ENCODE measurements at places on chromosomes 1 and 21.

GRCh38 chr1:105102371-105102770, 1352.7 kb downstream of the AMY1C start:
- DNase-seq, result no peak

- no peak for DNase-seq
Measured at GRCh38 chr1:96364576-96364975, 357.0 kb upstream of the PTBP2 start.

GRCh38 chr1:236141447-236142252, 689 bp upstream of the GPR137B start:
- no peak for DNase-seq

GRCh38 chr1:99173282-99173681, 91.0 kb upstream of the PLPPR4 start:
- no peak for DNase-seq

GRCh38 chr1:201023517-201023902, at the start of gene KIF21B:
Gene KIF21B (minus strand): TSS chr1:201023714. CDS start chr1:201023383, 331 bp downstream.
- DNase-seq, result peak; percentile 48

- no peak for DNase-seq
Measured at GRCh38 chr1:89594096-89594740, 38.7 kb upstream of the LRRC8C start.

- DNase-seq, result no peak
Measured at GRCh38 chr1:41396084-41396483, 34.9 kb downstream of the FOXO6 start.

DNA sequence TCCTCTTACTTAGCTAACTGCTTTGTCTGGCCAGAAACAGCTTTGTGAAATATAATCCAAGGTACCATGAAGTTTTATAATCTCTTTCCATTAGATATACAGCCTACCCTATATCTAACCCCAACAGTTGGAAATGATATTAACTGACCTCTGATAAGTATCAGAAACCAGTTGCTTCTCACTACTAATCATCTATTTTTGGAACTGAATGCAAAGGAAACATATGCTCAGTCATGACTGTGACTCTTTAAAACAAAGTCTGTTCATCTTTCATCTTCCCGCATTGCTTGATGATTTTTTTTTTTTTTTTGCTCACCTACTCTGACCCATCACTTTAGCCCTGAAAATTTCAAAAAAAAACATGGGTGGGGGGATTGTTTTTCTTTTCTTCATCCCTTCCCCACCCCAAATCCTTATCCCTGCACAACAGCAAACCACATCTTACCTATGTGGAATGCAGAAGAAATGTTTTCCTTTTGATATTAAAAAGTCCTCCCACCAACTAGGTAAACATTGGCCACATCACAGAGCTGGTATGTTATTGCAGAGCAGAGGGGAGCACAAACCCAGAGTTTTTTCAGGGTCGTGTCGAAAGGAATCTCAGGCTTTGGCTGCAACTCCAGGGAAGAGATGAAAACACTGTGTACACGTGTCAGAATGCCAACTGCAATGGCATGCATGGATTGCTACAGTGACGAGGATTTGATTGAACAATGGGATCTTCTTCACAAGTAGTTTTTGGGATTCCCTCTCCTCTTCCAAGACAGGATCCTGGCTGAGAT, 137.3 kb downstream of the SLC30A10 start:
- no peak for DNase-seq

DNA sequence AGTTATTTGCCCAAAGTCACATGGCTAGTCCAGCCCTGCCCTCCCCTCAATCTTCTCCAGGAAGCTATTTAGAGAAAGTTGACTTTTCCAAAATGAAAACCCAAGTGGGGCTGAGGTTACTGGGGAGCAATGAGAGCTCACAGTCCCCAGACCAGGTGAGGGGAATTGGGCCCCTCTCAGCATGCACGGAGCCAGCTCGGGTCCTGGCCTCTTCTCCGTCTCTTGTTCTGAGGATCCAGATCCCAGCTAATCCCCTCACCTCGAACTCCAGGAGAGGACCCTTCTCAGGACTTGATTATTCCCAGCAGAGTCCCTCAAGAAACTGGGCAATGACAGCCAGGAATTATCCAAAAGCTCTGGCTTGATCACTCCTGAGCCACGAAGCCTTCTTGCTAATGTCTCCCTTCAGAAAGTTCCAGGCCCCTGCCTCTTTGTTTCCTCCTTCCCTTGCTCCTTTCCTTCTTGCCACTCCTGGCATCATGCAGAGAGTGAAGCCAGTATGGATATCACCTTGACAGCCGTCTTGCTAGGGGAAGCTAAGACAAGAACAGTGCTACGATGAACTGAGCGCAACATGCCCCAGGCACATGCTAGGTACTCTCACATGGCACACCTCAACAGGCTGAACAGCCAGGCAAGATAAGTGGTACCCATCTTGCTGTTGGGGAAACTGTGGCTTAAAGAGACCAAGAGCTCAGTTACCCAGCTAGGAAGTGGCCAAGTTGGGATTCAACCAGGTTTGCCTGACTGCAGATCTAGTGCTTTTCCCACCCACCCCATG, 51.9 kb downstream of the KLHDC7A start:
- no peak for DNase-seq

GRCh38 chr1:201990427-201990826, 8.0 kb downstream of the RNPEP start:
- no peak for DNase-seq

- DNase-seq, result no peak
Measured at GRCh38 chr1:184866991-184867788, 107.1 kb downstream of the NIBAN1 start.

DNA sequence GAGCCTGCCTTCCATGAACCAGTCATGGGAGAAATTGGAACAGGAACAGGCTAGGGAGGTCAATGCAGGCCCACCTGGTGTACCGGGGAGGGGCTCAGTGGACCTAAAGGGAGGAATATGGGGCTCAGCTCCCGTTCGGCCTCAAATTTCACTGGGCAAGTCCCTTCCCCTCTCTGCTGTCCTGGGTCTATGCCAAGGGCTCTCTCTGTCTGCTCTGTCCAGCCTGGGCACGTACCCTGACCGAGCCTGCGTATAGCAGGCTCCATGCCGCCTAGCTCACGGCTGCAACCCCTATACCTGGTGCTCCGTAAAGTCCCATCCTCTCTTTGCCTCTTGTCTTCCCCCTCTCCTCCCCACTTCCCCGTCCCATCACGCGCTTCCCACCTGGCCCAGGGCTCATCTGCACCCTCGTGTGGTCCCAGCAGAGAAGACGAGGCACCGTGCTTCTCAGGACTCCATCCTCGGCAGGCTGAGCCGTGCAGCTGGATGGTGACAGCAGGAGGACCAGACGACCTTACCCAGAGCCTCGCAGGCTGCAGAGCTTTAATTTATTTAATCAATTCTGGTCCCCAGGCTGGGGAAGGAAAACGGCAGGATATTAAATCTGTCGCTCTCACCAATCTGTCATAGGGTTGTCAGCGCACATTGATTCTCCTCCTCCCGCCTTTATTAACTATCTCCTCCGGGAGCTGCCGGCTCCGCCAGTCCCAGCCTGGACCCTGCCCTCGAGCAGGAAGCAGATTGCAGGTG, 25.0 kb upstream of the DISP3 start:
- no peak for DNase-seq

GRCh38 chr1:177585302-177586220, 384.3 kb downstream of the SEC16B start:
- DNase-seq, result peak; percentile 53

DNA sequence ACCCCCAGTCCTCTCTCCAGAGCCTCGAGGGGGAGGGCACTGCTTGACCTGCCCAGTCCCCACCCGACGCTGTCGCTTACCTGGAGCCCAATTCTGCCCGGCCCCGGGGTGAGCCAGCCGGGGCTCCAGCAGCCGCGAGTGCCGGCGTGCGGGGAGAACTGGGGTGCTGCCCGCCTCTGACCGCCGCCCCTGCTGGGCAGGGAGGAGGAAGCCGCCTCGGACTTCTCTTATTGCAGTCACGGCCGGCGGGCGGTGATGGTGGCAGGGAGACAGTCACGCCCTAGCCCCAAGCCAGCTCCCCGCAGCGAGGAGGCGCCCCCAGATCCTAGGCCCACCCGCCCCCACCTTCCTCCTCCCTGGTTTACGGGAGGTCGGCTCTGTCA, at the start of gene FGR:
TSS of gene FGR (minus strand) at position 201 of the 383 bp plus-strand sequence. CDS start 11,269 bp downstream, outside the sequence.
- DNase-seq, result no peak

Data from right renal pelvis (tissue), 4 donors.